Hematopoietic multipotent progenitor cell (in vitro differentiated cells): ENCODE measurements at places on chromosomes 3 and 15. TPM values are rescaled to one million over a fixed set of nuclear protein-coding genes. Genes with fewer than 3 reads are reported as not detected.

Gene P2RY12
- total RNA-seq, result not detected

Gene SOX2
- total RNA-seq, result not detected

Gene NAALADL2
- total RNA-seq, result 4.6 TPM

Gene ZBTB47
- total RNA-seq, result 5.9 TPM

DNA sequence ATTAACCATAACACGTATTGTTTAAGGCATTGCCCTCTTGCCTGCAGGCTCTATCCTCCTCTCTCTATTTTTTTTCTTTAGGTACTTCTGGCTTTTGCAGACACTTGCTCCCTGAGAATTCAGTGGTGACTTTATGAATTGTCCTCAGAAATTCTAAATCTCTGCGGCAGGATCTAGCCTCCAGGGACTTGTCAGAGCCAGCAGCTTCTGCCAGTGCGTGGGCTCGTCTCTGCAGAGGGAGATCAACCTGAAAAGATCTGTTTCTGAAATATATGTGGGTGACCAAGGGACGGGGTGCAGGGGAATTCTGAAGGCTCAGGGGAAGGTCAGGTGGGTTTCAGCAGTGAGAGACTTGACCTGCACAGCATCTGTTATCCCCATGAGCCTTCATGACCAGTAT is 326.1 kb upstream of the LRRFIP2 start:
- DNase-seq, result no peak

DNA sequence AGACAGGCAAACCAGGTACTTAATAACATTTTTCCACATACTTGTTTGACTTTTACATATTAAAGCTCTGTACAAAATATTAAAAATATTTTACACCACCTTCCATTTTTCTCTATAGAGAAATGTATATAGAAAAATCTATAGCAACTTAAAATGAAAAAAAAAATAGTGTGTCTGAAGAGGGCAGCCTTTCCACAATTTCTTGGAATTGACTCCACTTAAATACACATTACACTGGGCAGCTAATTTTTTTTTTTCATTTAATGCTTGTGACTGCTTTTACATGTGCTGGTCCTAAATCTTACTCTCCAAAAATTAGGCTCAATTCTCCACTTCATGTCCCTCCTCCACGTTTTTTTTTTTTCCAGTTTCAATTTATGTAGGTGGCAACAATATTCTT is 427.0 kb upstream of the RBMS3 start:
- DNase-seq, result no peak

GRCh38 chr3:100769693-100770092 is 60.4 kb downstream of the TFG start:
- DNase-seq, result no peak
